ENCODE measurements at places on chromosomes 13 and 19.

GRCh38 chr19:752652-753517 lies 2.0 kb downstream of the MISP start:
- DNase-seq = no peak

GRCh38 chr13:51793570-51794271 lies 10.2 kb downstream of the DHRS12 start:
- DNase-seq = peak; percentile 70

DNA sequence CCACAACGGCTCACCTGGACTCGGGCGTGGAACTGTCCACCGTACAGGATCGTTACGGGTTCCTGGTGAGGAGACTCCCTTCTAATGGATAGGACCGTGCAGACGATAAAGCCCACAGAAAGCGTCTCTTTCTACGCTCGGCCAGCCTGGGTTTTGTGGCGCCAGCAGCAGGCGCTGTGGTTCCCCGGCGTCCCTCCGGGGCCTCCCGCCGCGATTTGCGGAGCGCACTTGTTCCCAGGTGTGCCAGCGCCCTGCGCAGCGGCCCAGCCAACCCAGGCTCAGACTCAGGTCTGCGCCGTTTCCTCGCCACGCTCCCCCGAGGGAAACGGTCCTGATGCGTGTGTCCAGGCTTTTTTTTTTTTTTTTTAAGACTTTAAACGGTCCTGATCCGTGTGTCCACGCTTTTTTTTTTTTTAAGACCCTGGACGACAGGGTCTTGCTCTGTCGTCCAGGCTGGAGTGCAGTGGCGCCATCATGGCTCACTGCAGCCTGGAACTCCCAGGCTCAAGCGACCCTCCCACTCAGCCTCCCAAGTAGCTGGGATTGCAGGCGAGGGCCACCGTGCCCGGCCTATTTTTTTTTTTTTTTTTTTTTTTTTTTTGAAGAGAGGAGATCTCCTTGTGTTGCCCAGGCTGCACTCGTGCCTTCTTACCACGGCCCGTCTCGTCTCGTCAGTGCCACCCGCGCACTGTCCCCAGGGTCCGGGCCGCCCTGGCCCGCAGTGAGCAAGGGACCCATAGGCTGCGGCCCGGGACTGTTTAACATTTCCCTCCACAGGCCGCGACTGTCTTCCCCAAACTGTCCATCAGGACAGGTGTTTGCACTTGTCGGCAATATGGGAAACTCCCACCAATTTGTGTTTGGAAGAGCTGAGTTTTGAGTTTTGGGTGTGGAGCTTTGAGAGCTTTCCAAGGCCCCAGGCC lies 23.8 kb downstream of the GJA3 start:
- DNase-seq = peak; percentile 46

- no peak for DNase-seq
These were observed 564 bp downstream of the HS6ST3 start for GRCh38 chr13:96090240-96091101.

- no peak for DNase-seq
These were observed 208.5 kb downstream of the TSHZ3 start for GRCh38 chr19:31140717-31141116.

- DNase-seq = peak; percentile 94
These were observed 3.4 kb downstream of the TPGS1 start for GRCh38 chr19:510606-511100.

- DNase-seq = no peak
These were observed 37.5 kb downstream of the N4BP2L2 start for GRCh38 chr13:32501064-32501463.

- DNase-seq = peak; percentile 22
These were observed 806 bp downstream of the MAST1 start for GRCh38 chr19:12838886-12839756.

DNA sequence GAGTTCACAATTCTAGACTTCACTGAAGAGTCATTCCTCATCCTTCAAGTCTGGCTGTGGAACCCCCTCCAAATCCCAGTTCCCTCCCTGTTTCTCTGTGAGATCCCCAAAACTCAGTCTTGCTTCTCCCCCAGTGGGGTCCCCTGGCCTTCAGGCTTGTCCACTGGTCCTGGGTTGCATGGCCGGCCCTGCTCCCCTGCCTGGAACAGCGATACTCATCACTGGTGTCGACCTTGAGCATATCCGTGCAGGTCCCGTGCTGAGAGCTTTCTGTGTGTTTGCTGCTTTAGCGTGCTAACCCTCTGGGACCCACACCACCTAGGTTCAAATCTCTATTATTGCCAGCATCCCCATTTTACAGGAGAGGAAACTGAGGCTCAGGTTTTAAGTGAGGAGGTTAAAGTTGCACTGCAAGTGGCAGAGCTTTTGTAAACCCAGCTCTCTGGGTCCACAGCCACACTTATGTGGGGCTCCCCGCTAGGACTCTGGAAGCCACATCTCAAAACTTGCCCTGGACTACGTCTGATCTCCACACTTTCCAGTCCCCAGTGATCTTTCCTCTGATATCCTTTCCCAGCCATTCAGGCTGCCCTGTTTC lies 15.5 kb downstream of the LIPE start:
- no peak for DNase-seq

DNA sequence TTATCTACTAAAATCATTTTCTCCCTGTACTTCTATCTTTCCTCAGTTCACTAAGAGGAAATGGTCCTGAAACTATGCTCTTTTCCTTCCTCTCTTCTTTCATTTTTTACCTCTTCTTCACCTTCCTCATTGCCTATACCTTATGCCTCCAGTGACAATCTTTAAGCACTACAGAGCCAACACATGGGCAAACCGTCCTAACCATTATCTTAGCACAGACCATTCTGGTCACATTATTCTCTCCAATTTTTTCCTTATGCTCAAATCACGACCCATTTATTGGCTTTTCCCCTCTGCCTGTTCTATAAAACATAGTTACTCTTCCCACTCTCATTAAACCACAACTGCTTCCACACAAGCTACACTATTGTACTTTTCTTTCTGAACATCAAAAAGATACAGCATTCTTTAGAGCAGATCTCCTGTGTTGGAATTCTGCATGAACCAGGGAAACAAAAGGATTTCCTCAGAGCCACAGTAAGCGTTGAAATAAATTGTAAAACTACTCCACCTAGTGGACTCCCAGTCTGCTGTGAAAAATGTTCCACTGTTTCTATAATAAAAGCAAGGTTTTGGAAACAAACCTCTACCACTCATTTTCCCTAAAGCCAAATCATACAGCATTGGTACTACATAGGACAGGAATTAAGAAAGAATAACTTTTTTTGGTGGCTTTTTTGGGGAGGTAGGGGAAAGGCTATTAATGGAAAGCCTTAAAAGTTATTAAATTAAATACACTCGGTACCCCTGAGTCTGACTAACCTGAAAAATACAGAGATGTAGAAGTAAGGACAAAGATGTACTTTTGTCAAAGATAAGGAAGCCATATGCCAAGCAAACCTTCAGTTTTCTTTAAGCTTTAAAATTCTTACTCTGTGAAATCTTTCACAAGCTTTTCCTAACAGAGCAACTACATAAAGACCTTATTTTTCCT lies 19.5 kb downstream of the NUFIP1 start:
- no peak for DNase-seq

DNA sequence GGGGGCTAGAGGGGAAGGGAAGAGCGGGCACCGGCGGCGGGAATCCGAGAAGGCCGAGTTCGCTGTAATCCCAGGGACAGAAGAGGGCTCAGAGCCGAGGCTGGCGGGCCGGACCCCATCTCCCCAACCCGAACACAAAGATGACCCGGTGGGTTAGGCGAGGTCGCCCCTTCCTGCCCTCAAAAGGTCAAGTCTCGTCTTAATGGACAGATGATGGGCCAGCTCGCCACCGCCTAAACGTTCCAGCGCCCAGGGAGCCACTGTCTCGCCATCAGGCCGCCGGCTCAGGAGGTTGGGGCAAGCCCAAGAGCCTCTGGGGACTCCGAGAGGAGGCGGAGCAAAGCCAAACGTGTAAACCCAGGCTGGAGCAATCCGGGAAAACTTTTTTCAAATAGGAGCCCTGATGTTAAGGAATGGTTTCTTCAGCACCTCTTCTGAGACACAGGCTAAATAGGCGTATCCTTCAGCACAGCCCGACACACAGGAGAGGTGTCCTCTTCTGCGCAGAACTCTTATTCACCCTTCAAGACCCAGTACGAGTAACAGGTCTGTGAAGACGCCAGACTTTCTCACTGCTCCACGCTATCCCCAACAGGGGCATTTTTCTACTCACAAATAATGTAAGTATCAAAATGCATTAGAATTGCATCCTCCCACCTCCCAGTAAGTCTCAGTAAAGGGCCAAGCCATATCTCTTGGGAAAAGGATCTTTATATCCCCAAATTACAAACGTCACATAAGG lies 6.3 kb upstream of the POU4F1 start:
- DNase-seq = no peak

- DNase-seq = no peak
These were observed 251.4 kb downstream of the VWA8 start for GRCh38 chr13:41709511-41709910.

- no peak for DNase-seq
These were observed 482.3 kb upstream of the ZNF507 start for GRCh38 chr19:31863122-31863521.

GRCh38 chr13:48192411-48192935 lies 40.5 kb upstream of the ITM2B start:
- DNase-seq = no peak

DNA sequence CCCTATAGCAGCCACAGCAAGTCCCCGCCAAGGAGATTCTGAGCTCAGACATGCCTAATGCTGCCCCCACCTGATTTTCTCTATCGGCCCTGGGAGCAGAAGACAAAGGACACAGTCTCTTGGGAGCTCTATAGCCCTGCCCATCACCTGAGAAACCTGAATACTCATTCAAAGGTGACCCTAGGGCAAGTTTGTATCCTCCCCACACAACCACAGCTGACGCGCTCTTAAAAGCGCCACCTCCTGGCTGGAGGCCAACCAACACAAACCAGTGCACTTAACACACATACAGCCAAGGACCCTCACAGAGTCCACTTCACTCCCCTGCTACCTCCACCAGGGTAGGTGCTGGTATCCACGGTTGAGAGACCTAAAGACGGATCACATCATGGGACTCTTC lies 8.8 kb upstream of the IGFL4 start:
- DNase-seq = no peak

DNA sequence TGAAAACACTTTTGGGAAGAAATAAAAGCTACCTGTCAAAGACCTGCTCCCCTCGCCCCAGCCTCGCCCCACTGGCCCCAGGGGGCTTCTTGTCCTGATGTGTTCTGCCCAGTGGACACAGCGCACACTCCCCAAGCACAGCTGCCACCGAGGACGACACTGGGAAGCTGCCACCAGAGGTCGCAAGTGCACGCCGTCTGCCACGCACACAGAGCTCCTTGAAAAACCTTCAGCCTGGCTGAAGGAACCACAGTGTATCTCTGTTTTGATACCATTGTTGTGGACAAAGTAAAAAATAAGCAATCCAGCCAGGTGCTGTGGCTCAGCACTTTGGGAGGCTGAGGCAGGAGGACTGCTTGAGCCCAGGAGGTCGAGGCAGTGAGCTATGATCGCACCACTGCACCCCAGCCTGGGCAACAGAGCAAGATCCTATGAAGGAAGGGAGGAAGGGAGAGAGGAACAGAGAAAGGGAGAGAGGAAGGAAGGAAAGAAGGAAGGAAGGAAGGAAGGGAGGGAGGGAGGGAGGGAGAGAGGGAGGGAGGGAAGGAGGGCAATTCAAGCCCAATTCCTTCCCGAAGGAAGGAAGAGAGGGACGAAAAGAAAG lies 57.3 kb downstream of the CEBPG start:
- DNase-seq = peak; percentile 63

GRCh38 chr13:79655509-79655908 lies 174.6 kb downstream of the NDFIP2 start:
- DNase-seq = no peak

DNA sequence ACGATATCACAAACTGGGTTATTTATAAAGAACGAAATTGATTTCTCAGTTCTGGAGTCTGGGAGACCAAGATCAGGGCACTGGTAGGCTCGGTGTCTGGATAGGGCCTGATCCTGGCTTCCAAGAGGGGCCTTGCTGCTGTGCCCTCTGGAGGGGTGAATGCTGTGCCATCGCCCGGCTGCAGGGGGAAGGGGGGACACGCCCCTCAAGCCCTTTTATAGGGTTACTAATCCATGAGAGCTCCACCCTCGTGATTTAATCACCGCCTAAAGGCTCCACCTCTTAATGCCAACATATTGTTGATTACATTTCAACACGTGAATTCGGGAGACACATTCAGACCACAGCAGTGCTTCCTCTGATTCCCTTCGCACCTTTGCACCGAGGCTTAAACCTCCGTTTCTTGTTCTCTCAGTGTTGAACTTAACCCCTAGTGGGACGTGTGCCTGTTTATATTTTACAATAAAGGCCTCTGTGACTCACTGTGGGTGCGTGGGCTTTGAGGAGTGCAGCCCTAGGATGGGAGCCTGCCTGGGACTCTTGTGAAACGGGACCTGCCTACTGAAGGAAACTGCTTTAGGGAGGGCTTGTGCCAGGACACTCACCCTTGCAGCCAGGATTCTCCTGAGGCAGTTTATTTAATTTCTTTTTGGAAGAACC lies 52.4 kb upstream of the SPATA13 start:
- DNase-seq = no peak

DNA sequence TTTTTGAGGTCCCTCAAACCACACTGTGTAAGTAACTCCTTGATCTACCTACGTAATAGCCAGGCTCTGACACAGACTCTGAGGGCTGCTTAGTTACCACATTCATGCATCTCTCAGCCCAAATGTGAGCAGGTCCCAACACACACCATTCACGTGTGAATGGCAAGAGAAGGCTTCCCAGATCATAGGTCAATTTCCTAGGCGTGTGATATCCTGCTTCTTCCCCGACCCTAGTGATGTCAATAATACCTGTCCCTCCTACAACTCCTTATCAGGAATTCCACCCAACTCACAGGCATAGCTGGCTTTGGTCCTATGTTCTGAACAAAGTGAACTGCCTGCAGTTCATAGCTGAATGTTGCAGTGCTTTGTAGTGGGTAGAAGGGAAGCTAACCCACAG lies 334.5 kb downstream of the RFC3 start:
- DNase-seq = no peak

Data from activated naive CD4-positive, alpha-beta T cell treated with anti-CD3 and anti-CD28 coated beads, Interleukin-2, amount 50 U/mL, for 16 hours (primary cell).